IPS DF 19.7 (cell line): ENCODE measurements at places on chromosomes 3 and 15.

DNA sequence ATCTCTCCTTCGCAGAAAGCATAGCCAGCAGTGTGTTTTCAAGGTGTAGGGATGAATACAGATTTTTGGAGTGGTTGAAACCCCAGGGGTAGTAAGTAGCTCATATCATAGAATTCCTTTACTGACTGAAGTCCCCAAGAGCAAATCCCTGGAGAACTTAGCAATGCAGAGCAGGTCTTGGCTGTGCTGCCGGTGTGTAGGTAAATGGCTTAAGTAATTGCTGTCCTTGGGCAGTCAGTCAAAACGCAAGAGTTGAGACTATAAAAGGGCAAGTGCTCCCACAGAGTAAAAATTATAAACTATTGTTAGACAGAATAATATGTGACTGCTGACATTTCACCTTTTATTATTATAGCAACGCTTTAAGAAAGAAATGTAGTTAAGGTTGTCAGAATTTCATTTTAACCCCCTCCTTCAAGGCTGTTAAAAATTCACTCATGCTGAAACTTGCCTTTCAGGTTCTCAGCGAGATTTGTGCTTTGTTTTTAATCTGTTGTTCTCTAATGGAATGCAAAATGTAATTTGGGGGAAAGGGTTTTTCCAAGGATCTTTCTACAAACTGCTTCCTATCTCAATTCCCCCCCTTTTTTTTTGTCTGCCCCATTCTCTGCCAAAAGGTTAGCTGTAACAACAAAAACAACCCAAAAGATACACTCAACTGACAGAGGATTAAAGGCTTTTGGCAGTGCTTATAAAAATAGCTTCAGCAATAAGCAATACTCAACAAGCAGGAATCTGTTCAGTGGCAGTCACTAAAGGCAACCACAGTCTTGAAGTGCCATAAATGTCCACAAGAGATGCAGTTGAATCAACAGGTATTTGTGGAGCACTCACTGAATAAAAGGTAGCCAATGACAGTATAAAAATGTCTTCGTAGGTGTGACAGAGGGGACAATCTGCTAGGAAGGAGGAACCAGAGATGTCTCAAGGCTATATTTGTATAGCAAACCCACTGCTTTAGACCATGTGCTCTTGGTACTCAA lies 105.3 kb downstream of the THRB start:
- no peak for DNase-seq

- DNase-seq: no peak
Measured at GRCh38 chr15:82572311-82572710, 32.1 kb upstream of the RPS17 start.

DNA sequence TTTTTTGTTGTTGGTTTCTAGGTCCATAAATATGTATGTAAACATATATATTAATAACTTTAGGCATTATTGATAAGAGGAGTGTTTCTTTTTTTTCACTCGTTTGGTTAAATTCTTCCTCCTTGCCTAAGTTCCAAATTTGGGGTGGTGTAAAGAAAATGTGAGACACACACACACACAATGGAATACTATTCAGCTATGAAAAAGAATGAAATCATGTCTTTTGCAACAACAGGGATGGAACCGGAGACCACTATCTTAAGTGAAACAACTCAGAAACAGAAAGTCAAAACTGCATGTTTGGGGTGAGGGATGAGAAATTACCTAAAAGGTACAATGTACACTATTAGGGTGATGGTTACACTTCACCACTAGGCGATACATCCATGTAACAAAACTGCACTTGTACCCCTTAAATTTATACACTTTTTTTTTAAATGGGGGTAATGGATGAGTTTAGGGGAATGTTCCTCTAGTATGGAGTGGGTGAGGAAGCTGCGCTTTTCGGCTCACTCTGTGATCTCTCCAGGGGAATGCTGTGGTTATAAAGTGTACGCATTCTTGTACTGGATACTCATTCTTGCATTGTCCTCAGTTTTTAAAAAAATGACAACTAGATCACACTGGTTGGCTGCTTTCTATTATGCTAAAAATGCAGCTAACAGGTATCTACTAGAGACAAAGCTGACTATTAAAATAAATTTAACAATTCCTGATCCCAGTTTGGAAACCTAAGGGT lies 50.8 kb upstream of the PPARG start:
- DNase-seq: no peak

DNA sequence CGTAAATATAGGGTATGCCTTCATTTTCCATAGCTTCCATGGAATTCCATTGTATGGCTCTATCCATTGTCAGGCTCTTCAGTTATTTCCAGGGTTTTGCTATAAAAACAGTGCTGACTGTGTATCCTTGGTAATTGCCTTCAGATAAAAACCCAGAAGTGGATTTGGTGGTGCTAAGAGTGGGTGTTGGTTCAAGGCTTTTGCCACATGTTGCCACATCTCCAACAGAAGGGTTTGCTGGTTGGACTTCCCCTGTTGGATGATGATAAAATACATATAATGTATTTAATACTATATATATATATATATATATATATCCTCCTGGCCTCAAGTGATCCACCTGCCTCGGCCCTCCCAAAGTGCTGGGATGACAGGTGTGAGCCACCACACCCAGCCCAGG lies 97.8 kb downstream of the FLNB start:
- no peak for DNase-seq

DNA sequence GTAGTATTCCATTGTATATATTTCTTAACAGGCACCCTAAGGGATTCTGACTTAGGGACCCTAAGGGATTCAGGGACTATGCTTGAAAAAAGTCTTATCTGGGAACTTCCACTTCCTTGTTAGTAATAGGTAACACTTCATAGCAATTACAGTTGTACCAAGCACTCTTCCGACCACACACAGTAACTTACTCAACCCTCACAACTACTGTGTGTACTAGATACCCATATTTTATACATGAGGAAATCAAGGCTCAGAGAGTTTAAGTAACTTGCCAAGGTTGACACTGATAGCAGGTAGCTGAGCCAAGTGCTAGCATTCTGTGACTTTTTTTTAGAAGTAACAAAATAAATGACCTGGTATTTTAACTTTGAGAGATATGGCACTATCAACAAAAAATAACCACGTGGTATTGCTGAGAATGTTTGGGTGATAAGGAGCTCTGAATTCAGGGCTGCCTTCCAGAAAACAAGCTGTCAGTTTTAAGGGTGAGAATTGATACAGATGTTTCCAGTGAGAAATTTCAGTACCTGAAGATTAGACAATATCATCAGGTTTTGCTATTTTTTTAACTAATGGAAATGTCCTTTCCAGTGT lies 210.3 kb upstream of the SUCLG2 start:
- DNase-seq: no peak
